Sciatic nerve (tissue), 2 donors: ENCODE measurements at places on chromosomes 2 and 18.

- DNase-seq, result no peak
Measured at GRCh38 chr2:143608063-143608423, 478.8 kb downstream of the ARHGAP15 start.

GRCh38 chr2:98191883-98192282, 104.9 kb downstream of the VWA3B start:
- DNase-seq, result no peak

GRCh38 chr2:224793946-224794345, 77.8 kb upstream of the CCDC195 start:
- no peak for DNase-seq

- no peak for DNase-seq
Measured at GRCh38 chr2:223062396-223062795, 10.4 kb downstream of the KCNE4 start.

- no peak for DNase-seq
Measured at GRCh38 chr2:232888839-232889529, 18.9 kb downstream of the SNORC start.

GRCh38 chr2:74691929-74692328, 37.9 kb downstream of the SEMA4F start:
- DNase-seq, result no peak

DNA sequence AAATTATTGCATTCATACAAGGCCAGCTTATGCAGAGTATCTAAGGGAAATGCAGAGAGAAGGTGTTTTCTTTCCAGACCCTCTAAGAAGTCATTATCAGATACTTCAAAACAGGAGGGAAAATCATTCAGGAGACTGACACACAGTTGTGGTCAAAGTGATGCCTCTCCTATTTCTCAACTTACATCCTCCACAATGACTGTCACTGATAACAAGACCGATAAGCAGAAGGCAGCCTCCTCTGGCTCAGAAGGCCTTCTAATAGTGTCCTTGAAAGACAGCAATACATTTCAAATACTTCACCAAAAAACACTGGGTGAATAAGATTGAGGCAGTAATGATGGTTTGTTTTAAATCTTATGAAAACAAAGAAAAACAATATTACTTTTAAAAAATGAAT, 199.7 kb downstream of the PIEZO2 start:
- no peak for DNase-seq
